Activated naive CD4-positive, alpha-beta T cell (primary cell): ENCODE measurements at places on chromosomes 2 and 18.
A peak's percentile ranks its signal among the peaks of the same experiment; 100 is the strongest.

DNA sequence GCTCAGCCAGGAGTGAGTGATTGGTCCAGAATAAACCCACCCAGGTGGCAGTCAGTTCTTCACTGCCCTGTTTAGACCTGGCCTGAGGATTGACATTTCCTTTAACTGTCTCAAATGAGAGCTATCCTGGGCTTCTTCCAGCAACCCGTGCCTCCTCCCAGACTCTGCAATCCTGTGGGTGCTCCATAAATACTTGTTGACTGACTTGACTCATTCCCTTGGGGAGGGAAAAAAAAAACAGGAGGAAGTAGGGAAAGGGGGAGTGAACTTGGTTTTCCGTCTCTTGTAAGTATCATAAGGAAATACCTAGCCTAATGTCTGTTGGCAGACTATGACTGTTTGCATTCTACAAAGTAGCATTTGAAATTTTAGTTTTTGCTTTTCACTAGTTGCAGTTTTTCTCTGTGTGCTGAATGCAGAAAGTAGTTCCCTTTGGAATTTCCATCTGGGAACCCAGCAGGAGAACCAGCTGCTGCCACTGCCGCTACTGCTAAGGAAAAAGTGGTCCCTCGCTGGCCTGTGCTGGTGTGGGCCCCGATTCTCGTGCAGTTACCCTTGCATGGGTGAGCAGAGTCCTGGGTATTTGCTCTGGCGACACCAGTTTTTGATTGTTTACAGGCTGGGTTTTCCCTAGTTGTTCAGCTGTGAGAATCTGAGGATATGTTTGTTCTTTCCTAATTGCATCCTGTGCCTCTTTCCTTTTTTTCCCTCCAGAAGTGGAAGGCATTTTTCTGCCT lies 78.8 kb downstream of the TGOLN2 start:
- no peak for DNase-seq

- DNase-seq, result no peak
Measured at GRCh38 chr2:169928463-169928864, 101.2 kb downstream of the UBR3 start.

- DNase-seq, result no peak
Measured at GRCh38 chr2:216533609-216534008, 35.0 kb downstream of the RPL37A start.

DNA sequence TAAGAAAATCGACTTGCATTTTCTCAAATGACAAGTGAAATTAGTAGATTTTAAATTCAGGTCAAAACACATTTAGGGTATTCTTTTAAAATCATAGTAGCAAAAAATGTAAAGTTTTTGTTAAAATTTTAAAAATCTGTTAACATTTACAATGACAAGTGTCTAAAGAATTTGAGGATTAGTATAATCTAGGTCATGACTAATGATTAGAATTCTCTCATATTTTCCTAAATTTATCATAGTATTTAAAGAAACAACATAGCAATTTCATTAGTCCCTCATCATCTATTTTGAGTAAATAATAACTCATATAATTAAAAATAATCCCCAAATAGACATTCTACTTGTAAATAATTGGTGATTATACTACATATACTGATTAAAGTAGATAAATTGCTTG lies 23.6 kb downstream of the THUMPD2 start:
- DNase-seq, result no peak

GRCh38 chr2:200944467-200945394 lies 18.7 kb downstream of the ORC2 start:
- peak; percentile 2 for DNase-seq

- no peak for DNase-seq
Measured at GRCh38 chr2:162196638-162197037, 44.6 kb upstream of the GCG start.

- DNase-seq, result no peak
Measured at GRCh38 chr18:79991494-79991893, 3.1 kb upstream of the TXNL4A start.

- no peak for DNase-seq
Measured at GRCh38 chr2:223591596-223591995, 10.6 kb downstream of the SCG2 start.

GRCh38 chr2:122139739-122140420 lies 384.4 kb downstream of the TSN start:
- no peak for DNase-seq

DNA sequence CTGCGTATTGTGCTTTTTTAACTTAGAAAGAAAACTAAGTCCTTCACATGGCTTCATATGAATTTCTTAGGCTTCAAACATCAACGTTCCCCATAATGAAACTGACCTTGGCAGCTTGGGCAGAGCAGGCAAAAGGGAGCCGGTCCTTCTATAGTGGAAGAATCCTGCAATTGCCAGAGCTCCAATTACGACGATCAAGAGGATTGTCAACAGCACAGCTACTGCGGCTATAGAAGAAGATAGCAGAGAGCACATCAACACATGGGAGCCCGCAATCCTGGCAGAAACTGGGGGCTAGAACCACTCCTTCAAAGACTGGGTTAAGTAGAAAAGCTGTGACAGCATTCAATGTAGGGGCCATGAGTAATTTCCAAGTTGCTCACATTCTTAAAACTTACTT lies 69.8 kb downstream of the DHRS9 start:
- DNase-seq, result no peak

GRCh38 chr2:10839813-10840212 lies 27.2 kb upstream of the PDIA6 start:
- DNase-seq, result no peak

DNA sequence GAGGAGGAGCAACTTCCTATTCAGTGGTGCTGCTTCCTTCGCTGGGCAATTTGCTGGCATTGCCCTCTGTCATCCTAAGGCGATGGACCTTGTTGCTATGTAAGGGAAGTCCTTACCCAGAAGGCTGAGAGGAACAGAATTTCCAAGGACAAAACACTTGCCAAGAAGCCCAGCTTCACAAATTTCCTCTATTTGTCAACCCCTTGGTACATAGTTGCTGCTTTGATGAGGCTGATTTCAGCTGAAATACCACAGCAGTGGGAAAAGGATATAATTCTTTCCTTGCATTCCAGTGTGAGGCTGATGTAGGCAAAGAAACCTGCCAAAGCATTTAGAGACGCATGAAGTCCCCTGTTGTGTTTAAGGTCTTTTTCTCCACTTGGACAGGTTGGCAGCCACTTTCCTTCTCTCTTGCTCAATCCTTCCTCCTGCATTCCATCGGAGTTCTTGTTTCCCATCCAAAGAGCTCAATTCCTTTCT lies 16.4 kb upstream of the ST3GAL5 start:
- DNase-seq, result no peak

GRCh38 chr18:45282101-45282812 lies 333.0 kb upstream of the SLC14A2 start:
- DNase-seq, result no peak

- DNase-seq, result no peak
Measured at GRCh38 chr2:148483665-148484064, 160.9 kb upstream of the EPC2 start.

- no peak for DNase-seq
Measured at GRCh38 chr18:71131918-71132317, 843.1 kb downstream of the SOCS6 start.

DNA sequence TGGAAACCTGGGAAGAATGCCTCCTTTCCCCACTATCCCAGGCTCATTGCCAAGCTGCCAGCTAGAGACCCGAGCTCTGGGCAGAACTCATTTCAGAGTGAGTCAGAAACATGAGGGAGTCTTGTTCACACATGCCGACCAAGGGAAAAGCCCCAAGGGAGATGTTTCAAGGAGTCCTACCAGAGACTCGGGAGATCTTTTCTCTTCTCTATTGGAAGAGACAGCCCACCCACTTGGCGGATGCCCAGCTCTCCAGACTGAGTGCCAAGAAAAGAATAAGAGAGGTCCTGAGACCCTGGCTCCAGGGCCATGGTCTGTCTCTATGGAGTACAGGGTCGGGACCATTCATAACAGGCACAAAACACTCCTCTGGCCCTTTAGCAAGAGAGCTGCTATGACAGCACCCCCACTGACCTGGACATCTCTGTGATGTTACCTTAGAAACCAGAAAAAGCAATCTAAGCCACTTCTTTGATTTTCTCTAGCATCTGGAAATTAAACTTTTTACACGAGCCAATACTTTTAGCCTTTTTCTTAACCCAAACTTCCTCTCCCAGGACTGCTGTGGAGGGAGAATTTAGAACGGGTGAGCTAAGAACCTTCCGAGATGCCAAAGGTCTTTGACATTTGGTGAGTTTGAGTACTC lies 18.5 kb upstream of the IGFBP5 start:
- DNase-seq, result no peak

- DNase-seq, result no peak
Measured at GRCh38 chr2:101426822-101427221, 39.5 kb upstream of the CREG2 start.

DNA sequence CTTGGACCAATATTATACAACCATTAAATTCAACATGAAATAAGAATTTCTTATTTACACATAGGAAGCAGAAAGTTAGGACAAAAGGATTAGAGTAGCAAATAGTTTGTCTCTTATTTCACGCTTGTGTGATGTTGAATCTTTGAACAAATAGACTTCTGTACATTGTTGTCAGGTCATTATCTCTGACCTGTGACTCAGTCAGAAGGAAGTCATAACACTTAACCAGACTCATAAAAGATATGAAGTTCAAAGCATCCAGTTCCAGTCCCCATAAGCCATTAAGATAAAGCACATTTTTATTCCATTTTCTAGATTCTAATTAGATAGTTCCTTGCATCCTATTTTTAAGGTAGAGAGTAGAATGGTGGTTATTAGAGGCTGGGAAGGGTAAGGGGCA lies 130.8 kb downstream of the UPP2 start:
- no peak for DNase-seq

- no peak for DNase-seq
Measured at GRCh38 chr2:37586663-37587317, 84.7 kb downstream of the CDC42EP3 start.

GRCh38 chr2:71598526-71598925 lies 145.2 kb downstream of the DYSF start:
- no peak for DNase-seq

DNA sequence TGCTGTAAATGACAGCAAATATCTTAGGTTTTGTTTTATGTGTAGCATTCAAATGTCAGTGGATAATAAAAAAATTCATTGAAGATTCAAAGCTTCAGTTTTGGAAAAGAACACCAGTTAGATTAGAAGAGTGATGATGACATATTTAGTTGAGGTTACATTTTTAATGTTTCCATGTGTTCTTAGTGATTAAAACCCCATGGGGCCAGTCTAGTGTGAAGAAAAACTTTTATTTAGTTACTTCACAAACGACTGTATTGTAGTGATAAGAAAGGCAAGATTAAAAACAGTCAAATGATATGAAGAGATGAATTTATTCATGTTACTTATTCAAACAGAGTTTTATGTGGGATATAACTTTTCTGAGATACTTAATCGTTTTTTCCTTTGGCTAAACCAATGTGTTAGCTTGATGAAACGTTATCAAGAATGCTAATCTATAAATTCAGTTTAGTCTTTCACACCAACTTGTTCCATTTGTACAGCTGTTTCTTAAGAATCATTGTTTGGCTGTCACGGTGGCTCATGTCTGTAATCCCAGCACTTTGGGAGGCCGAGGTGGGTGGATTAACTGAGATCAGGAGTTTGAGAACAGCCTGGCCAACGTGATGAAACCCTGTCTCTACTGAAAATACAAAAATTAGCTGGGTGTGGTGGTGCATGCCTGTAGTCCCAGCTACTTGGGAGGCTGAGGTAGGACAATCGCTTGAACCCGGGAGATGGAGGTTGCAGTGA lies 11.6 kb downstream of the BMPR2 start:
- DNase-seq, result no peak

- DNase-seq, result no peak
Measured at GRCh38 chr2:241316825-241317224, 1.1 kb downstream of the SEPTIN2 start.

GRCh38 chr2:50443868-50444630 lies 587.9 kb downstream of the NRXN1 start:
- no peak for DNase-seq

GRCh38 chr2:135037831-135038230 lies 9.4 kb downstream of the MAP3K19 start:
- no peak for DNase-seq

GRCh38 chr2:72153924-72154323 lies 6.3 kb upstream of the CYP26B1 start:
- DNase-seq, result no peak

- no peak for DNase-seq
Measured at GRCh38 chr2:53576166-53576565, 191.4 kb upstream of the CHAC2 start.

DNA sequence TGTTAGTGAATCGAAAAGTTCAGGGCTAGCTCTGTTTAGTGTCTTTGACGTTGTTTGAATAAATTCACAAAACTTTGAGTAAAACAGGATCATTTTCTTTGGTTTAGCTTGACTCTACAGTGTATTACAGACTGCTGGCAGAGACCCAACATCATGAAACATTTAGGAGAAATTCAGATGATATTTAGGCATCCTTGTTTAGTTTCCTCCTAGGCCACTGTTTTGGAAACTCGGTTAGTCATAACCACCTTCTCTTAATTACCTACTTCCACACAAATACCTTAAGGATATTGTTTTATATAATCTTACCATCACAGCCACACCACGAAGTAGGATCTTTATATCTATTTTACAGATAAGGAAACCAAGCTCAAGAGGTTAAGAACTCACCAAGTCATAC lies 7.8 kb downstream of the LIMS1 start:
- no peak for DNase-seq

DNA sequence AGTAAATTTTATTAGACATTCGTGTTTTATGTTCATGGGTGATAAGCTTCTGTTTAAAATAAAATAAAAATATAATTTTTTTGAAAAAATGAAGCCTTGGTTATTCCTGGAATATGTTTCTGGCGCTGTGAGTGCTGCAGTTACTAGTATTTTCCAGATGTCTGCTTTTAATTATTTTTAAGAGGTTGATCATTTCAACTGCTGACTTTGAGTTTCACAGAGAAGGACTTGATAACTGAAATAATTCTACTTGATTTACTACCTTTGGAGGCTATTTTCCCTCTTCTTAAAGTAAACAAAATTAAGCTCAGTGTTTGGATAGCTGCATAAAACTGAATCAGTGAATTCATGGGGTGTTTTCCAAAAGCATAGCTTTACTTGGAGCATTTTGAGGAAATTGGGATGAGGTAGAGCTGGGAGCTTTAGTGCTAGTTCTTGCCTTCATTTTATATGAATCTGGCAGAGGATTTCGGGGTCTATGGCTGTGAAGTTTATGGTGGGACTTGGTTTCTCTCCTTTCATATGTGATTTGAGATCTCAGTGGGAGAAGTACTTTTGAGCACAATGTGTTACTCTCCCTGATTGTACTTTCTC lies 666.5 kb downstream of the DCDC2C start:
- no peak for DNase-seq

GRCh38 chr2:239735131-239735828 lies 289.9 kb downstream of the NDUFA10 start:
- no peak for DNase-seq

DNA sequence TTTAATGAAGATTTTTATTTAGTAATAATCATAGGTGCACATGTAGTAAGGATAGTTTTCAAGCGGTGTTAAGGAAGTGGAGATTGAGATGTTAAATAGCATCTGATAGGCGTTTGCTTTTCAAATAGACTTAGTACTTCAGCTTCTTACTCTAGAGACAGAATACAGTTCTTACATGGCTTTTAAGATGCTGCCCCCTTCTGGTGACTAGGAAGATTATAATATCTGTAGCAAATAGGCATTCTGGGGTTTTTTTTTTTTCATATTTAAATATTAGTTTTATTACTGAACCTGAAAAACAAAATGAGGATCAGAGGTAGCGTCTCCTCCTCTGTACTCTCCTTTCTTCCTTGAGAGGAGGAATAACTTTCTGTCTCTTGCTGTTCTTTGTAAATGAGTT lies 100.2 kb downstream of the AGAP1 start:
- DNase-seq, result no peak
